Stimulated activated CD4-positive, alpha-beta T cell treated with anti-CD3 and anti-CD28 coated beads, Interleukin-12 subunit alpha, Interleukin-12 subunit beta, amount 100 ng/mL, for 4 hours (primary cell): ENCODE measurements at places on chromosomes 7 and 10.
A peak's percentile ranks its signal among the peaks of the same experiment; 100 is the strongest.

- DNase-seq, result no peak
Observed at GRCh38 chr7:27994639-27995038, 186.0 kb downstream of the JAZF1 start.

- DNase-seq, result no peak
Observed at GRCh38 chr7:1055956-1056784, 11.8 kb downstream of the GPR146 start.

GRCh38 chr7:96400518-96400917, 78.6 kb upstream of the SLC25A13 start:
- no peak for DNase-seq

GRCh38 chr7:80231707-80232106, 97.1 kb downstream of the GNAI1 start:
- DNase-seq, result no peak

DNA sequence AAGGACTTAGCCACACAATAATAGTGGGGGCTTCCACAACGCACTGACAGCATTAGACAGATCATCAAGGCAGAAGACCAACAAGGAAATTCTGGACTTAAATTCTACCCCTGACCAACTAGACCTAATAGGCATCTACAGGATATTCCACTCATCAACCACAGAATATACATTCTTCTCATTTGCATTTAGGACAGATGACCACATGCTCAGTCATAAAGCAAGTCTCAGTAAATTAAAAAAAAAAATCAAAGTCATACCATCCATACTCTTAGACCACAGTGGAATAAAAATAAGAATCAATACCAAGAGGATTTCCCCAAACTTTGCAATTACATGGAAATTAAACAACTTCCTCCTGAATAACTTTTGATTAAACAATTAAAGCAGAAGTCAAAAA, 155.9 kb downstream of the CDK14 start:
- DNase-seq, result no peak

- DNase-seq, result no peak
Observed at GRCh38 chr7:74003621-74004020, 24.4 kb upstream of the ELN start.

DNA sequence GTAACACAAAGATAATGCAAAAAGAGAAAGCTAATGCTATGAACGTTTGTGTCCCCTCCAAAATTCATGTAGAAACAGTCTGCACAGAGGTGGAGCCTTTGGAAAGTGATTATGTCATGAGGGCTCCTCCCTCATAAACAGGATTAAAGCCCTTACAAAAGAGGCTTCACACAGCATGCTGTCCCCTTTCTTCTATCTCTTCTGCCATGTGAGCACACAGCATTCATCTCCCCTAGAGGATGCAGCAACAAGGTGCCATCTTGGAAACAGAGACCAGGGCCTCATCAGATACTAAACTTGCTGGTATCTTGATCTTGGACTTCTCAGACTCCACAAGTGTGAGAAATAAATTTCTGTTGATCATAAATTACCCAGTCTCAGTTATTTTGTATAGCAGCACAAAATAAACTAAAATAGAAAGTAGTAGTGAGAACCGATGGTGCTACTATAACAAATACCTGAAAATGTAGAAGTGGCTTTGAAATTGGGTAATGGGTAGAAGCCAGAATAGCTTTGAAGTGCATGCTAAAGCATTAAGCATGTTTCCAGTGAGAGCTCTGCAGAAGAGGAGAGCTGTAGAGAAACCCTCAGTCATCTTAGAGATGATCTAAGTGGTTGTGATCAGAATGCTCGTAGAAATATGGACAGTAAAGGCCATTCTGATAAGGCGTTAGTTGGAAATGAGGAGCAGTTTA, 108.7 kb downstream of the DNAJC1 start:
- DNase-seq, result no peak

DNA sequence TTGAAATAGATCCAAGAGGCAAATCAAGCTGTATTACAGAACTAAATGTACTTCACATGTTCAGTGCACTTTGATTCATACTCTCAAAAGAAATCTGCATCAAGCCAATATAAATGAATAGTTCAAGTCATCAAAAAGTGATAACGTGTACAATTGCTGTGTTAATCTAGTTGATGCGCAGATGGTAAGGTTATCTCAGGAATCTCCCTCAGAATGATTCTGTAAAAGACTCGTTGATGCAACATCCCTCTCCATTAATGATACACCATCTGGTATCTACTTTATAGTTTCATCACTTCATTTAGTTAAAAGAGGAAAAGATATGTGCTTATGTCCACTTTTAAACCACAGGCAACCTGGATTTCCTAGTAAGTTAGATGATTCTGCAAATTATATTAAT, 200.6 kb downstream of the CHCHD3 start:
- DNase-seq, result no peak

GRCh38 chr7:90681336-90682022, 85.4 kb downstream of the CDK14 start:
- no peak for DNase-seq

- no peak for DNase-seq
Observed at GRCh38 chr10:1369197-1369596, 313.0 kb downstream of the WDR37 start.

DNA sequence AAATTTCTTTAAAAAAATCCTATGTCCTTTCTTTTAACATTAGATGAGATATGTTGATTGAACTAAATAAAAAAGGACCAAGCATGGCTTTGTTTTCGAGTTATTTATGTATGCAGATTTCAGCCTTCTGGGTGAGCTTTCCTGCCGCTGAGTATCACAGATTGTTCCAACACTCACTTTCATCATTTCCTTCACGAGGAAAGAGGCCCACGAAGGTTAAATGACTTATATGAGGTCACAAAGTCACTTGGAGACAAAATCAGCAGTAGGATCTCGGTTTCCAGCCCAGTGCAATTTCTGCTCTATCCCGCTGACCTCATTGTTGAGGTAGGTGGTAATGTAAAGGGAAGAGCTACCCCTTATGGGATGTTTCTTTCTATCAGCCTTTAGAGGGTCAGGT, 226.8 kb downstream of the SKAP2 start:
- DNase-seq, result no peak

DNA sequence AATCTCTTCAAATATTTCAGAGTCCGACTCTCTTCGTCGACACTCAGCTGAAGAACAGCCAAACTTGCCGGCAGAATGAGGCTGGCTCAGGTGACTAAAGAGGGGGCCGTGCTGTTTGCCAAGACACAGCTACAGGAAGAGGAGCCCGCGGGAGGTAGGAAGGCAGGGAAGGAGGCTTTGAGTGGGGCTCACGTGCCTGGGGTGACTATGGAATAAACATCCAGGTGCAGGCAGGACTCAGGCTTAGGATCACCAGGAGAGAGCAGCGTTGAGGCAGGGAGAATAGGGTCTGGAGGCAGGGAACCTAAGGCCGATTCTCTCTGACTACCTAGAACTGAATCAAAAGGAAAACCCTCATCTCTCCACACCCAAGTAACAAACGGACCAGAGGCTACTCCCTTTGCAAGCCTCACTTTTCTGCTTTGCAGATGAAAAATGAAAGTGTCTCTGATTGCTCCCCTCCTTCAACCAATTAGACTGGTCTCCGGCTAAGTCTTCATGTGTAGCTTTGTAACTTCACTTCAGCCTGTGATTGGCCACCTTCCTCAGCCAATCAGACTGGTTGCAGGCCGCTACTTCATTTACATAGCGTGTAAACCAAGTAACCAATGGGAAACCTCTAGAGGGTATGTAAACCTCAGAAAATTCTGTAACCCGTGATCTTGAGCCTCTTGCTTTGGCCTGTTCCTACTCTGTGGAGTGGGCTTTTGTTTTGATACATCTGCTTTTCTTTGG, 19.7 kb upstream of the BNIP3 start:
- DNase-seq, result no peak

- no peak for DNase-seq
Observed at GRCh38 chr10:14397066-14397465, 66.3 kb upstream of the FRMD4A start.

DNA sequence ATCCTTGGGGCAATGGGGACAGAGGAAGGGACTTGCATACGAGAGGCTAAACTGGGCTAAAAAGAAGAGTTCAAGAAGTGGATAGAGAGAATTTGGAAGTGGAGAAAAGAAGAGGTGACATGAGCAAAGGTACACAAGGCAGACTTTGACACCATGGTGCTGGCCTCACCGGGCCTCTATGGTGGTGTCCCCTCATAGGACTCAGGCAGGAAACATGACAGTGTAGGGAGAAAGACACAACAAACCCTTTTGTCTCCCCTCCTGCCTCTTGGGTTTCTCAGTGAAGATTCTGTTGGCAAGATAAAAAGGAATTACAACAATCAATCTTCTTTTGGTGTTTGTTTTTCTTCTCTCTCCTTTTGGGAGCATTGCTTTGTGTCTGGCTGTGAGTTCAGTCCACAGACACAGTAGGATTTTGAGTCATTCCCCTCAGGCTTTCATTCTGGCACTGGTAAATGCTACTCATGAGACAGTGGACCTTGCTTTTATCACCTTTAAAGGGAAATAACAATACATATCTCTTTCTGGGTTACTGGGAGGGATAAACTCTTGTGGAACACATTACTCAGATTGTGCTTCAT, 827.7 kb downstream of the TNS3 start:
- DNase-seq, result no peak

- DNase-seq, result no peak
Observed at GRCh38 chr7:148245381-148245780, 345.2 kb upstream of the C7orf33 start.

GRCh38 chr7:45456747-45457524, 117.2 kb upstream of the ADCY1 start:
- no peak for DNase-seq

GRCh38 chr7:5143106-5143505, 46.9 kb upstream of the WIPI2 start:
- DNase-seq, result peak; percentile 23

GRCh38 chr7:90222811-90223725, 11.5 kb downstream of the STEAP2 start:
- no peak for DNase-seq

DNA sequence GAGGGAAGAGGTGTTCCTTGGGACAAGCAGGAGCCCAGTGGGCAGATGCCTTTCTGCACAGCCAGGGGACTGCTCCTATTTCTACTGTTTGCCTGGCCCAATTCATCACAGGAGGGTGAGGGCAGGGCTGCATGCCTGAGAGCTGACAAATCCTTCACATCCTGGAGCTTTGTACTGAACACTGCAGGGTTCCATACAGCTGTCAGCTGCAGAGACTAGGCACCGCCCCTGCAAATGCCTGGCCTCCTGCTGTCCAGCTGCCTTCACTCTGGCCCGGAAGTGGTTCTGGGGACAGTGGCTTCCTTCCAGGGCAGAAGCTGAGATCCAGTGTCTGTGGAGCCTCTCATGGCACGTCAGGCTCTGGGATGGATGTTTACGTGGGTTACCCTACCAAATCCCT, 470.7 kb downstream of the DNAJB6 start:
- DNase-seq, result no peak

- no peak for DNase-seq
Observed at GRCh38 chr7:134737566-134738345, 41.7 kb upstream of the CALD1 start.

GRCh38 chr10:56181607-56182006, 179.5 kb downstream of the ZWINT start:
- DNase-seq, result no peak

GRCh38 chr10:108608860-108609259, 1314.5 kb downstream of the XPNPEP1 start:
- DNase-seq, result no peak

DNA sequence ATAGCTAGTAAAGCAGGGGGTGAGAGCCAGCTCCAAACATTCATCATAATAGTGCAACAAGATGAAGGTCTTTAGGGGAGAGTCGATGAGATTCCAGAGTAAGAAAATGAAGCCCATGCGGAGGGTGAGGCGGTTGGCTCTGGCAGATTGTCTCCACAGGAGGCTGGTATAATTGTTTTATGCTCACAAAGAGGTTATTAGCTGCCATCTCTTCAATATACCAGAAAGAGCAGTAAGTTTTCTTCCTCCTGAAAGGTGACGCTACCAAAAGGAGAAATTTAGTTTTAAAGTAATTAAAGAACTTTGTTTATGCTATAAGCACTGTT, 59.2 kb upstream of the KCNIP2 start:
- DNase-seq, result no peak

GRCh38 chr10:93226619-93227018, 152.9 kb downstream of the CYP26A1 start:
- no peak for DNase-seq

DNA sequence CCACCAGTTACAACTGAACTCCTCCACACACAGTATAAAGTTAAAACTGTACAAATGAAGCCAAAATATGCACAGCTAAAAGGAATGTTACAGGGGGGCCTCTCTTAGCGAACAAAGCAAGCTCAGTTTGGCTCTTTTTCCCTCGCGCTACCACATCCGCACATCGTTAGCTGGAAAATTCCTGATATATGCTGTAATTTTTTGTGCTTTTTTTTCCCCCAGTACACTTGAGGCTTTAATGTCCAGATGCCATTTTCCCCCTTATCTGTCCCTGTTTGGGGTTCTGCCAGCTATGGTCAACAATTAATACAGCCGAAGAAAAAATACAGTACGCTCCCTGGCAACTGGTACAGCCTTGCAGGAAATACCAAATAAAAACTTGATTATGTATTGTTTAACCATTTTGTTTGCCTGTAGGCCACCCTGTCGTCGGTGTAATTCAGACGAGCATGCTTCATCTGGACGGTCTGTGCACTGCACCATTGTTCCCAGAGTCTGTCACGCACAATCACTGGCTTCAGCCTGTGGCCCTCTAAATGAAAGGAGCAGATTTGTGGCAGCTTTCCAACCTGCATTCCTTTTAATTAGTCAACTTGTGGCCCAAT, 108.1 kb upstream of the FAM133B start:
- no peak for DNase-seq

GRCh38 chr7:117750612-117751563, 122.4 kb downstream of the CTTNBP2 start:
- no peak for DNase-seq

DNA sequence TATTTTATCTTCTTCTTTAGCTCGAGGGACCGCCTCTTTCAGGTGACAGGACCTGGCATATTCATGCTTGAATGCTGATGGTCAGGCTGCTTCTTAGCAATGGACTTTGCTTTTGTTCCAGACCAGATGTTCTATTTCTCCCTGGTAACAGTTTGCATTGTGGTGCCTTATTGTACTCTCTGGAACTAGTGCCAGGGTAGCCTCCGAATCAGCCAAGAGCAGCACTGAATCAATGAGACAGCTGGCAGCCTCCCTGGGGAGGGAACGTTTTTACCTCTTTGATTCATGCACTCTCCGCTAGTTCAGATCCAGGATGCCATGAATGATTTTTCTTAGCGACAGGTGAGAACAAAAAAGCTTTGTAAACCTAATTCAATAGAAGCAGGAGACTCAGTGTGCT, 54.1 kb upstream of the NXPH1 start:
- no peak for DNase-seq

DNA sequence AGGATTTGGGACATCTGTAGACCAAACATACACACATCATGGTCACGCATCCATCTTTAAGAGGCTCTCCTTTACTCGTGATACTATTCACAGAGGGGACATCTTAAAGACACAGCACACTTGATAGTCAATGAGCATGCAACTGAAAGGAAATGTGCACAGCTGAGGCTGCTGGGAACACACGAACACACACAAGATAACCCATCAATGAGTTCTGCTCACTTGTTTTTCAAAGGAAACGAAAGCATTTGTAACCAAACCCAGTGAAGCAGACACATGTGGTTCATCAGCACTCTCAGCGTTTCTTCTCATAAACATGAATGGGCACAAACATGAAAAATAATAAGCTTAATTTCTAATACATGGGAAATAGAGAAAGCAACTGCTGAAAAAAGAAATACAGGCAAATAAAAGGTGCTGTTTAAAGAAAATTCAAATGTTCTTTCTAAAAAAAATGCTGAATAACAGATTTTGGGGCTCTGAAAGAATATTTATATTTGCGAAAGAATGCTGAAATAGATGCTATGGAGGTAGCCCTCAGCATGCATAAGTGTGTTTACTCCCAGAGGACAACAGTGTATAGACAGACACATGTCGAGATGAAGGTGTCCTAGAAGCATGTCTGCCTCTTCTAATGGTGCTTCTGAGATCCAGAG, 59.7 kb upstream of the LAMB4 start:
- no peak for DNase-seq
